ENCODE measurements at places on chromosomes 11 and 22.

GRCh38 chr11:44680982-44681597 lies 45.7 kb upstream of the TSPAN18 start:
- DNase-seq, result peak; percentile 32

- no peak for DNase-seq
Measured at GRCh38 chr11:47570651-47571356, 5.4 kb downstream of the PTPMT1 start.

- DNase-seq, result no peak
Measured at GRCh38 chr22:44627521-44628139, 74.4 kb upstream of the PRR5 start.

GRCh38 chr11:16395601-16396000 lies 39.3 kb upstream of the SOX6 start:
- no peak for DNase-seq

- DNase-seq, result no peak
Measured at GRCh38 chr22:42697542-42698013, 23.1 kb downstream of the A4GALT start.

GRCh38 chr11:128757886-128758612 lies 64.2 kb downstream of the FLI1 start:
- peak; percentile 70 for DNase-seq

DNA sequence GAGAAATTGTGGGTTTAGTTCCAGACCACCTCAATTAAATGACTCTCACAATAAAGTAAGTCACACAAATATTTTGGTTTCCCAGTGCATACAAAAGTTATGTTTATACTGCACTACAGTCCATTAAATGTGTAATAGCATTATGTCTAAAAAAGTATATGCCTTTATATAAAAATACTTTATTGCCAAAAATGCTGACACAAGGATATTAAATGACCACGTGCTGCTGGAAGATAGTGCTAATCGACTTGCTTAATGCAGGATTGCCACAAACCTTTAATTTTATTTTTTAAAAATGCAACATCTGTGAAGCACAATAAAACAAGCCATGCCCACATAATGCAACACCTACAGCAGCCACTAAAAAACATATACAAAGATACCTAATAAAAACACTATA lies 27.0 kb downstream of the OR5AK2 start:
- DNase-seq, result no peak

- DNase-seq, result no peak
Measured at GRCh38 chr11:66220566-66220935, 47.9 kb upstream of the RAB1B start.

GRCh38 chr11:59418156-59418555 lies 8.1 kb downstream of the OR5A2 start:
- DNase-seq, result no peak

DNA sequence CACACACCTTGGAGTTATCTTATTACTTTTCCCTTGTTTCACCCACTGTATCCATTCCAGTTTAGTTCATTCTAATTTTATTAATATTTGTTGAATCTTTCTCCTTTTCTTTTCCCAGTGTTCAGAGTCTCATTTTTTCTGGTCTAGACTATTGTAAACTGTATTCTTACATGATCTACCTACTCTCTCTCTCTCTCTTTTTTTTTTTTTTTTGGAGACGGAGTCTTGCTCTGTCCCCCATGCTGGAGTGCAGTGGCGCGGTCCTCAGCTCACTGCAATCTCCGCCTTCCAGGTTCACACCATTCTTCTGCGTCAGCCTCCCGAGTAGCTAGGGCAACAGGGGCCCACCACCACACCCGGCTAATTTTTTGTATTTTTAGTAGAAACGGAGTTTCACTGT lies 2.1 kb downstream of the ANKRD42 start:
- no peak for DNase-seq

DNA sequence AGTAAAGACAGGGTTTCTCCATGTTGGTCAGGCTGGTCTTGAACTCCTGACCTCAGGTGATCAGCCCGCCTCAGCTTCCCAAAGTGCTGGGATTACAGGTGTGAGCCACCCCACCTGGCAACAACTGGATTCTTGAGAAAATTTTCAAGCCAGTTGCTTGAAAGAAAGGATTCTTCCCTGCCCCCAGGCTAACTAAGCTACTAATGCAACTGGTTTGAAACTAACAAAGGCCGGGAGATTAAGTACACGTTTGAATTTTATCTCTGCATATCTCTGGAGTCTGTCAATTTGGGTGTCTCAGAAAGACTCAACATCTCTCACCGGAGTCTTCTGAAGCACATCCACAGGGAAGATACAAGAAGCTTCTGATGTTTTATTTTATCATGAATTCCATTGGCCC lies 10.7 kb upstream of the ETS1 start:
- DNase-seq, result no peak

DNA sequence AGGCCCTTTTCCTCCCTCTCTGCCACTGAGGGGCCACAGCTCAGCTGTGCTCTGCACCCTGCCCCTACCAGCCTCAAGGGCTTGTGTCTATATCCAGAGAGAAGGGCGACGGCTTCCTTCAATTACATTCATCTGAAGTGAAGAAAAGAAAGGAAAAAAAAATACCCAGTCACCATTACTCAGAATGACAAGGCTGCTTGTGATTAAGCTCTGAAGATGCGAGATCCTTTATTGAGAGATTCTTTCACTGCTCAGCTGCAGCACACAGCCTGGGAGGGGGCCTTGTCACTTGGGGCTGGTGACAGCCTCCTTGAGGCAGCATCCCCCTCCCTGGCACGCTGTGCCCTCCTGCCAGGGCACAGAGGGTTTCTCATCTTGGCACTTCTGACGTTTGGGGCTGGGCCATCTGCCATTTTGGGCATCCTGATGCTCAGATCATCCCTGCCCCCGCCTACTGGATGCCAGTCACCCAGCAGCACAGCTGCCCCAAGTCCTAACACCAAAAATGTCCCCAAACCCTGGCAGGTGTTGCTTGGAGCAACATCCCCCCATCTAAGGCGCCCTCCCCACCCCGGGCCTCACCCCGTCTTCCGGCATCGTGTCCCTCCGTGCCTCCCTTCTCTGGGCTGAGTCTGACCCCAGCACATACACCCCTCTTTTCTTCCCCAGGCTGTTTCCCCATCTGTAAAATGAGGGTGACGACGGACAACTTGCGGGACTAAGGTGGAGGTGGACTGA lies 1394.7 kb downstream of the BRD1 start:
- no peak for DNase-seq

- no peak for DNase-seq
Measured at GRCh38 chr22:18104566-18104965, 6.0 kb upstream of the TUBA8 start.

- no peak for DNase-seq
Measured at GRCh38 chr22:46996595-46997310, 234.3 kb downstream of the TBC1D22A start.

GRCh38 chr11:123062892-123063825 lies 1.2 kb upstream of the HSPA8 start:
- peak; percentile 40 for DNase-seq

GRCh38 chr22:50530877-50531545 lies 1.2 kb upstream of the TYMP start:
- peak; percentile 89 for DNase-seq

GRCh38 chr11:120985718-120986569 lies 38.0 kb upstream of the TBCEL start:
- DNase-seq, result peak; percentile 37

DNA sequence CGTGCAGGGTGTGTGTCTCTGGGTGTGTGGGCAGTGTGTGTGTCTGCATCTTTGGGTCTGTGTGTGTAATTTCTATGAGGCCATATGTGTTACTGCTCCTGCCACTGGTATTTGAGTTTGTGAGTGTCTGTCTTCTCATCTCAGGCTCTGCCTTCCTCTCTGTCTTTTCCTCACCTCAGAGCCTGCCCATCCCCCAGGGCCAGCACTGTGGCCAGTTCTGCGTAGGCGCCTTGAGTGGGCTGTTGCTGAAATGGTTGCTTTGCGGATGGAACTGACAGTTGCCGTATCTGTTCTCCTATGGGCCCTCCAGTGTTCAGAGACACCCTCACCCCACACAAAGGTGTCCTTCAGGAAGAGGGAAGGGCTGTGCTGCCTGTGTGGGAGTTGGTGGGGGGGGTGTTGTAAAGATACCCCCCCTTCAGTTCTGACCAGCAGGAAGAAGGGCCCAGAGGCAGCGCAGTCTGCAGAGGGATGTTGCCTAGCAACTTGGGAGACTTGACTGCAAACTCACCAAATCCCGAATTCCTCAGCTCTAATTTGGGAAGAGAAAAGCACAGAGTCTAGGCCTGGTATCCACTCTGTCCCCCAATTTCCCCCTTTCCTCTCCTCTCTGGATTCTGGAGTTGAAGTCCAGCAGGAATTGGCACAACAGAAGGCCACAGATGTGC lies 2.0 kb upstream of the NRGN start:
- DNase-seq, result no peak

GRCh38 chr11:17230867-17231851 lies 23.4 kb upstream of the PIK3C2A start:
- peak; percentile 40 for DNase-seq

DNA sequence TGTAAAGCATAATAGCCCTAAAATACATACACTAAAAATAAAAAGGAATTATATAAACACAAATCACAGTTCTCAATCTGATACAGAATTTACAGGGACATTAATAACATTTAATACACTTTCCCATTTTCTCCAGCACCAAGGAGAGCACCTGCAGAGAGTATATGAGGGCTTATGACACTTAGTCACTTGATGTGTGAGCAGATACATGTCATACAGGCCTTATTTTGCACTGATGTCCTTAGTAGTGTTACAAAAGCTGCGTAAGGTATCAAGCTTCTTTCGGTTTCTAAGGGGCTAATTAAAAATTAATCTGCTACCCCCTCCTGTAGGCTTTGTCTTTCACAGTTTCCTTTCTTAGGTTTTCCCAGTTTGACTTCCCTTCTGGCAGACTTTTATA lies 61.3 kb downstream of the TRIM44 start:
- DNase-seq, result no peak

DNA sequence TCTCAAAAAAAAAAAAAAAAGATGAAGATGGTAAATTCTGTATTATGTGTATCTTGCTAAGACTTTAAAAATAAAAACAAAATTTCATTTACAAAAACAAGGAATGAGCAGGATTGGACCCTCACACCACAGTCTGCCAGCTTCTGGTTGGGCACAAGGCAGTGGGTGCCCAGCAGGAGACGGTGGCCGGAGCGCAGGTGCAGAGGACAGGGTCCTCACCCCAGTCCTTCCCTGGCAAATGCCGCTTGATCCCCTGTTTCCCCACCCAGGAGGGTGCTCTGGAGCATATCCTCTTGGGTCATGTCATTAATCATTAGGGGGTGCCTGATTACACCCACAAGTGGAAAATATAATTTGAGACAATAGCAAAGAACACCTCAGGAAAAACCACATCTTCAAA lies 31.2 kb downstream of the SHANK2 start:
- DNase-seq, result no peak

DNA sequence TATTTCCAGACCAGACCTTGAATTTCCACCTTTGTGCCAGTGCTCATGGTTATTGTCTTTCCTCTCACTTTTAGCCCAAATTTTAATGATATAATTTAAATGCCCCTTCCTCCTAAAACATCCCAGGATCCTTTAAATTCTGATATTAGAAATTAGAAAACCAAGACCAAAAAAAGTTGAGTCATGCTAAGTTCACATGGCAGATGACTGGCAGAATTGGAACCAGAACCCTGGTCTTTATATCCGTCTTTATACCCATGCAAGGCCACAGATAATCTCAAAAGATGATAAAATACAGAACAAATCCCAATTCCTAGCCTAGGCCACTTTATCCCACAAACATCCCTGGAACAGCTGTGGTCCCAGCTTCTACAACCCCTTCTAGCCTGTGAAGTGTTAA lies 26.5 kb downstream of the ADORA2A start:
- no peak for DNase-seq

DNA sequence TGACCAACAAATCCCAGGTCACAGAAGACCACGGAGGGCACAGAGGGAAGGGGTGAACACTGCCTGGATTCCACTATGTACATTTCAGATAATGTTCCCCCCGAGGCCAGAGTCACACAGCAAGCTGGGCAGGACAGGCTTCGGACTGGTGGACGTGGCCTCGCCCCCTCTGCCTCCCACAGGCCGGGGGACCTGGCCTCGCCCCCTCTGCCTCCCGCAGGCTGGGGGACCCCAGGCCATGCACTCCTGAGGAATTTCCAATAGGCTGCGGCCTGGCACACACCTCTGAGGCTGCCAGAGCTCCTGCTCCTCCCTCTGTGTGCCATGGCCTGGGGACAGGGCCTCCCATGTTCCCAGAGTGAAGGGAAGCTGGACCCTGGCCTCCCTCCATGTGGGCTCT lies 1352.8 kb downstream of the BRD1 start:
- no peak for DNase-seq

DNA sequence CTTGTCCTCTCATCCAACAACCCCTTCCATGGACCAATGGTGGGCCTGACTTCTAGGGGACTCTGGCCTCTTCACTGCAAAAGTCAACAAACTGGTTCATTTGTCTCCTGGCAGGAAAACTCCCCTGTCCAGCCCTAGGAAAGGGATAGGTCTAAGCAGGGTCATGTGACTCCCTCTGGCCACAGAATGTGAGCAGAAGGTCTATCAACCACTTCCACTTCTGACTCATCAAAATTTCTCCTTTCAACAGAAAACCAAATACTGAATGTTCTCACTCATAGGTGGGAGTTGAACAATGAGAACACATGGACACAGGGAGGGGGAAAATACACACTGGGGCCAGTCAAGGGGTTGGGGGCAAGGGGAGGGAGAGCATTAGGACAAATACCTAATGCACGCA lies 1.3 kb upstream of the ISX start:
- no peak for DNase-seq

DNA sequence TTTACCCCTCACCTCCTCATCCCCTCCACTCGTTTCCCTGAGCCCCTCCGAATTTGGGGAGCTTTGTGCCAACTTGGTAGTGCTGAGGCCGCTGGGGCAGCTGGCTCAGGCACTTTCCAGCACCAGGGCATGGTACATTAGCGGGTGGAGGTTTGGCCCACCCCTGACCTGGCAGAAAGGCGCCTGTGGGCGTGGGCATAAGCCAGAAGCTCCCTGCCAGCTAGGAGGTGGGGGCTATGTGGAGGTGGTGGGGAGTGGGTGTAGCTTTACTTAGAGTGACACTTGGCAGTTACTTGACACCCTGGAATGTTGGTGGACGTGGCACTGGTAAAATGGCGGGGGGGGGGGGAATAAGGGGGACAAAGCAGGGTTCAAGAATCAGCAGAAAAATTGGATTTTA lies 10.3 kb upstream of the IGF2 start:
- DNase-seq, result no peak

- DNase-seq, result no peak
Measured at GRCh38 chr11:118911113-118911879, 14.4 kb downstream of the BCL9L start.

- DNase-seq, result no peak
Measured at GRCh38 chr11:125357551-125357950, 138.5 kb downstream of the FEZ1 start.
